ENCODE measurements at places on chromosomes 16 and 17.

GRCh38 chr16:58343562-58343961 lies 48.7 kb upstream of the GINS3 start:
- DNase-seq, result no peak

DNA sequence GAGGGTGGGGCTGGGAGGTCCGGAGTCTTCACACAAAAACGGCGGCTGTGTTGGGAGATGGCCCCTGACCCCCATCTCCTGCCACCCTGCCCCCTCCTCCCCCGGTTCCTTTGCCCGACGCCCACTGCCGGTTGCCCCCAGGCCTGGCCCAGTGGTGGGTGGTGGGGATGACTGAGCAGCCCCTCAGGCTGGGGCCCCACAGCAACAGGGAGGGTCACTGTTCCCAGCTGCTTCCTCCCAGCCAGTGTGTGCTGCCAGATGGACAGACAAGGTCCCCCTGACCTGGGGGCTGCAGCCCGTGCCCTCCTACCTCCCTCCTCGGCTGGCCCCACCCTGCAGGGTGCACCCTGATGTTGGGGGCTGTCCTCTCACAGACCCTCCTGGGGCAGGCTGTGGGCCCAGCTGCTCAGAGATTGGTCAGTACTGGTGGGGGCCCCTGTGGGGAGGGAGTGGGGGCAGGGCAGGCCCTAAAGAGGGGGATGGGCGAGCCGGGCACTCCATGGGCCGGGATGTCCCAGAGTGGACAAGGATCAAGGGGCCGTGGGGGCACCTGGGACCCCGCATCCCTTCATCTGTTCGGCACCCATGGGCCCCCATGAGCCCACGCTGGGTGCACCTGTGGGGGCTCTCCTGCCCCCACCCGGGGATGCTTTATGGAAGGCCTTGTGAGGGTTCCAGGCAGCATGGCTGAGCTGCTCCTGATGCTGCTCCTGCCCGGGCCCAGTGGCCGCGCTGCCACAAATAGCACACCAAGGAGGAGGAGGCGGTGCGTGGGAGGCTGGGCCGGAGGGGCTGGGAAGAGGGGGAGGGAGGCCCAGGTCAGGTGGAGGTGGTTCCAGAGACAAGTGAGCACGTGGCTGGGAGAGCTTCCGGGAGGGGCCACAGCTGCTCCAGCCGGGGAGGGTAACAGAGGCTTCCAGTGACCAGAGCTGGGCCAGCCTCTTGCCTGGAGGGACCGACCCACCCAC lies 5.1 kb downstream of the C1QTNF8 start:
- DNase-seq, result no peak

DNA sequence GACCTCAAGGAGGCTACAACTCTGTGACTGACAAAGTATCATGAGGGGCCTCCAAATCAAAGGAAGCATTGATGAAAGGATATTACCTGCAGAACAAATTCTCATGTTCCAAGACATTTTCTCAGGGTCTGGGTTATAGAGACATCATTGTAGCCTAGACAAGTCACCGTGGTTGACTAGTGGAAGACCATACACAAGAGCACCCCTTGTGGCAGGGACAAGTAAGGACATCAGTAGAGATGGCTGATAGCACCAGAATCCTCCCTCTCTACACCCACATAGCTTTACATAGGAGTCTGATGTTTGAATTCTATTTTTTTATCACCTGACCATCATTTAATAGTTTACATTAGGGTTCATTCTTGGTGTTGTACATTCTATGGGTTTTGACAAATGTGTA lies 32.5 kb upstream of the CDH8 start:
- DNase-seq, result no peak

GRCh38 chr17:82679586-82680465 lies 18.7 kb downstream of the RAB40B start:
- DNase-seq, result no peak

DNA sequence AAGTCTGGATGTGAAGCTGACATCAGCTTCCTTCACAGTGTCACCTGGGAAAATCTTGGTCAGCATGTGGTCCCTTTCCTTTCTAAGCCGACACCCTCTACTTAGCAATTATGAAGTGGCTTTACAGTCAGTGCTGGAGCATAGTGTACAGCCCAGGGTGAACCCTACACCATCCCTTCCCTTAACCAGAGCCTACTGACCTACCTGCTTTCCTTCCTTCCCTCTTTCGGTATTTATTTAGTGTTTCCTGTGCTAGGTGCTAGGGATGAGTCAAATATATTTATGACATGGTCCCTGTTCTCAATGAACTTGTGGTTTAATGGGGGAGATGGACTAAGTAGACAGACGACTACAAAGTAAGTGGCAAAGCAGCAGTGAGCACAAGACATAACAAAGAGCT lies 77.5 kb downstream of the CDK5R1 start:
- DNase-seq, result no peak

DNA sequence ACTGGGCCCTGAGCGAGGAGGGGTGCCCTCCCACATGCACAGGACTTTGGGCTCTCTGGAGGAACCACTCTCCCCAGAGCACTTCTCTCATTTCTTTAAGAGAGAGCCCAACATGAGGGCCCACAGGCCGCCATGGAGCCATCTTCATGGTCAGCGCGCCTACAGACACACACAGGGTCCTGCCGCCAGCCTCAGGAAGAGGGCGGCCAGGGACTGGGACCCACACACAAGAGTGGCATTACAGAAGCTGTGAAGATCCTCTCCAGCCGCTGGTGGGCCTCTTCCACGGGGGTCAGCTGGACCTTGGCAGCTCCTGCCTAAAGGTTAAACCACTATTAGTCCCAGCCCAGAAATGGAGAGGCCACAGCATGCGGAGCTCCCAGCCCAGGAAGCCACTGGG lies 54.5 kb downstream of the MYO18A start:
- no peak for DNase-seq

DNA sequence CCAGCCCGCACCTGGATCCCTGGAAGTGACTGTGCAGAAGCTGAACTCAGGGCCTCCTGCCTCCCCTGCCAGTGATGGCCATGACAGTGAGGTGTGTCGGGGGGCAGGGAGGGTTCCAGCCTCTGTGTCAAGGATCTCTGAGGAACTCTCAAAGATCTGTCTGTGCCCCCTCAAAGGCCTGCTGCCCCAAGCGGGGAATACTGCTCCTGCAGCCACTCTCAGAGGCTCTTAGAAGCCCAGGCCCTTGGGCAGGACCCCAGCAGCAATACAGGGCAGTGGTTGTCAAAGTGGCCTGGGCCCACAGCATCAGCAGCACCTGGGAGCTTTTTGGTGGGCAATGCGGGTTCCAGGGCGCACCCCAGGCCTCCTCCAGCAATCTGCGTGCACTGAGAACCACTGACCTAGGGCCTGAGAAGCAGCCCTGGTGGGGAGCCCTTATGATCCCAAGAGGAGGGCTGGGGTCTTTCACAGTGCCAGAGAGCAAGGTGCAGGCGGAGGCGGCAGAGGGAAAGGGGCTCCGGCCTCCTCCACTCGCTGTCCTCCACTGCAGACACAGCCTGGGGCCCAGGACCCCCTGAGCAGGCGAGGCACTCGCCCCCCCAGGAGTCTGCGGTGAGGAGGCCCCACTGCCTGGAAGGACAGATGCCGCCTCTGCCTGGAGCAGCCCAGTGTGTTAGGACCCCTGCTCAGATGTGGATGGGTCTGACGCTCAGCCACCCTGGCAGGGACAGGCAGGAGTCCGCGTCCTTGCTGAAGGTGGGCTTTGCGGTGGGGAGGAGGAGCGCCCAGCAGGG lies 42.1 kb downstream of the ENGASE start:
- DNase-seq, result no peak

DNA sequence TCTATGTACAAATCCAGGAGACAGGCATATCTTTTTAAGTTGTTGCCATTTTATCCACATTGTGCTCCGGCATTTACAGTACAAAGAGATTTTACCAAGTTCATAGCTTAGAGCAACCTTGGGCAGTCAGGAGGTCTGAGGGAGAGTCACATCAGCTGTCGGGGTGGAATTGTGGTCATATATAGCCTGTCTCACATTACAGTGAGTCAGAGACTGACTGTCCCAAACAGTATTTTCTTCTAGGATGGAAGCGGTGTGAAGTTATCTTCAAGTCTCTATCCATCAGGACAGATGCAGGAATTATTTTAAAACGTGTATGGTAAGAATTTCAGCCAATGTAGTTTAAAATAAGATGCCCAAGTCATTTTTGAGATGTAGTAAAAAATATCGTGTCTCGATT lies 53.0 kb downstream of the GPRC5B start:
- DNase-seq, result peak; percentile 80

DNA sequence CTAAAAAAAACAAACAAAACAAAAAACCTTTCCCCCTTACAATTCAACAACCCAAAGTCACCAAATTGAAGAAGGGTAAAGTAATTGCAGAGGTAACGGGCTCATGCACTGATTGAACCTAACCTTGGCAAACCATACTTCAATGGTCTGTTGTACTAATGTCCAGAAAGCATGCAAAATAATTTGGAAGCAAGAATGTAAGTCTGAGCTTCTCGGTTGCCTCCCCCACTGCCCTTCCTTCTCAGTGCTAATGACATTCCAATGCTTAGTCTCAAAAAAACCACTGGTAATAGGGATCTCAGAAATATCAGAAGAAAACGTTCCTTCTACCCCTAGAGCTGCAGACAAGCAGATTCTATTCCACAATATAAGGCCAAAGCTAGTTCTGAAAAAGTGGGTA lies 15.8 kb downstream of the KRABD2 start:
- DNase-seq, result peak; percentile 34

GRCh38 chr17:56845934-56846333 lies 12.0 kb downstream of the DGKE start:
- DNase-seq, result no peak

DNA sequence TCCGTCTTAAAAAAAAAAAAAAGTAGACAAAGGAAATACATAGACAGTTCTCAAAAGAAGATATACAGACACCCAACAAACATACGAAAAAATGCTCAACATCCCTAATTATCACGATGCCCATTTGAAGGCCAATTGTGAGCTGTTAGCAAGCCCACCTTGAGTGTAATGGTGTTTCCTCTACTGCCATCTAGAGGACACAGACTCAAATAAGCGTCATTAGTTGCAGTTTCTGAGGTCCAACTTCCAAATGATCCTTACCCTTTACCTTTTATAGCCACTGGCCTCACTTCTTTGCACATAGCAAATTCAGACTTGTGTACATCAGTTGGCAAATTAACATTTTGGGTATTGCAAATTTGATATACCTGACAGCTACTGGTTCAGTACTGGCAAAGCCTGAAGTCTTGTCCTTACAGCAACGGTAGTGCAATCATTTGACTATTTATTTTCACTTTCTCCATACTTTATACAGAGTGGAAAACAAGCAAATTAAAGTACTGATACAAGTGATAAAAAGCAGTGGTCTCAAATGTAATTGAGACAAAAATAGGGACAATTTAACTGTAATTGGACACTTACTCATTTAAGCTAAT lies 536.3 kb upstream of the EEF2KMT start:
- no peak for DNase-seq

- no peak for DNase-seq
These were observed 28.3 kb downstream of the AATF start for GRCh38 chr17:36977066-36977465.

DNA sequence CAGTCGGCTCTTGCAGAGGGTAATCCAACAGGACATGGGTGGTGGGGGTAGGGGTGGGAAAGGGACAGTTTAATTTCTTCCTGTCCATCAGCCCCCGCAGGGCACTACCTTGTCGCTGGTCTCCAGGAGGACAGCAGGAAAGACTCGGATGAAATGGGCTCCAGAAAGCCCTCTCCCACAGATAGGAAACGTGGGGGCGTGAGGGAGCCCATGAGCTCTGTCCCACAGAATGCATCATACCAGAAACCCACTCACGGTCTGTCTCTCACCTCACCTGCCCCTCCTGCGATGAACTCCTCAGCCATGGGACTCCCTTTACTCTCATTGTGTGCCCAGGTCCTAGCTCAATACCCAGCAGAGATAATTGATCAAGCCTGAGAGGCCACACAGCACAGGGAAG lies 240.1 kb downstream of the GSG1L start:
- no peak for DNase-seq

Data from EH (cell line).